ENCODE measurements at places on chromosomes 5 and 9.

DNA sequence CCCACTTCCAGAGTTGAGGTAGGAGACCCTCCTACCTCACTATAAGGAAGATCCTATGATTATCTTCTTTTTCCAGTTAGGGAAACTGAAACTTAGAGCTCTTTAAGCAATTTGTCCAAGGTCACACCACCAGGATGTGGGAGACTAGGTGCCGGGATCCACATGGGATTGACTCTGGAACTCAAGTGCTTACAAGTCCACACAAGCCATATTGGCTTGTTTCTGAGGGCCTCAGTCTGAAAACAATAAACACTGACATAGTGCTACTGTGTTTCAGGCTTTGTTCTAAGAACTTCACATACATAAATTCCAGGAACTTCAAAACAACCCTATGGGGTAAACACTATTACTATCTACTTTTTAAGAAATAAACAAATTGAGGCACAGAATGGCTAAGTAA is 481.3 kb downstream of the ZSWIM6 start:
- DNase-seq = no peak

DNA sequence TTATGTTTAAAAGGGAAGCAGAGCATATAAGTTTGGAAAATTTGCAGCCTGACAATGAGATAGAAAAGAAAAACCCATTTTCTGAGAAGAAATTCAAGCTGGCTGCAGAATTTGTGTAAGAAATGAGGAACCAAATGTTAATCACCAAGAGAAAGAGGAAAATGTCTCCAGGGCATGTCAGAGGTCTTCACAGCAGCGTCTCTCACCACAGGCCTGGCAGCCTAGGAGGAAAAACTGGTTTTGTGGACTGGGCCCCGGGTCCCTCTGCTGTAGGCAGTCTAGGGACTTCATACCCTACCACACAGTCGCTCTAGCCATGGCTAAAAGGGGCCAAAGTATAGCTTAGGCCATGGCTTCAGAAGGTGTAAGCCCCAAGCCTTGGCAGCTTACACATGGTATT is 32.1 kb upstream of the HSD17B4 start:
- DNase-seq = no peak

DNA sequence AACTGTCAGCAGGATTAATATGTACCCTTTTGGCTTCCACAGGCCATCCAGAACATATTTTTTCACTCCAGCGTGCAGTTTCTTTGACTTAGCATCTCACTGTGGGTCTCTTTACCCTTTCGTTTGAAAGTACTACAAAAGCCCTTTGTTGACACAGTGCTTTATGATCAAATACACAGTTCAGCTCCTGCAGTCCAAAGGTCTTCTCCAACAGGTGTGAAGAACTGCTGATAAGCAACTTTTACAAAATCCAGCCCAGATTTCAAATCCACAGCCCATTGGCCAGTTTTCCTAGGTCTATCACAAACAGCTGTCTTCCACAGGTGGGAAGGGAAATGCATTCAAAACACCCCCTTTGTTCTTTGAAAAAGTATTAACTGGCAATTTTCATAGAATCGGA is 54.8 kb downstream of the MYO10 start:
- DNase-seq = no peak

GRCh38 chr5:122967625-122968024 is 68.9 kb downstream of the PPIC start:
- DNase-seq = no peak

DNA sequence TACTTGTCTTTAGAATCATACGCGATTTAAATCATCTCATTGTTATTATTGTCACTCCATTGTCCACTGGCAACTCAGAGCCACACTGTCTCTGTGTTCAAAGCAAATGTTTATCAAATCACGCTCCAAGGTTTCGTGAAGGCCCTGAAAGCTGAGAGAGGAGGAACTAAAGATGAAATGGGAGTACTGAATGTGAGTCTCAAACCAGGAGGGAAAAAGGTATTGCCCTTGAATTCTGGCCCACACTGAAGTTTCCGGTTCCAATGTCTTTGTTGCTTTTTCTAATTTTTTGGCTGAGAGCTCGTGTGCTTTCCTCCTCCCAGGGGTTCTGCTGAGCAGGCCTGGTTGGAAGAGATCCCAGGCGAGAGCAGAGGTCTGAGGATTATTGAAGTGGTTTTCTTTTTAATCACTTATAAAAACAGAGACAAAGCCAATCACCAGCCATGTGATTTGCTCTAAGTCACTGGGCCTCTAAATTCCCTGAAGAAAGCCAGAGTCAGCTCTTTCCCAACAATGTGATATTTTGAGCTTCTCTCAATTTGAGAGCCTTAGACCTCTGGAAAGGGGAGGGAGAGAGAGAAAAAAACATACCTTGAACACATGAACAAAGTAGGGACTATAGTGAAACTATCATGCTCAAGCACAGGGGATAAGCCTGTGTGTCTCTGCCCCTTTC is 420.8 kb upstream of the GRAMD2B start:
- DNase-seq = peak; percentile 74

GRCh38 chr5:106720367-106720766 is 950.4 kb downstream of the EFNA5 start:
- DNase-seq = no peak

GRCh38 chr5:41834506-41834905 is 35.7 kb downstream of the OXCT1 start:
- DNase-seq = no peak

DNA sequence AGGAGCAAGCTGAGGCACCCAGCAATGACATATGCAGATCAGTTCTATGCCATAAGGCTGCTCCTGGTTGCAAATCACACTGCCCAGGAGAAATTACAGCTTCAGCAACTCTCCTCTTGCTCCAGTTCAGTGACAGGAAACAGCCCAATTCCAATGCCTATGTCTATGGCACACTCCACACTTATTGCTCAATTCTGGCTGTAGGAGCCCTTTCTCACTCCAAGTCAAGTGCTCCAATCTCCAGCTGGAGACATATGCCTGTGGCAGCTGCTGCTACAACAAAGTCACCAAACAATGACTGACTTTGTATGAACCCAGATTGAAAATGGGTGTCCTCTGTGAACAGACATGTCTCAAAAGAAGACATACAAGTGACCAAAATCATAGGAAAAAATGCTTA is 31.8 kb upstream of the PLCXD3 start:
- DNase-seq = no peak

- no peak for DNase-seq
Observed at GRCh38 chr5:72234868-72235267, 85.2 kb downstream of the MRPS27 start.

DNA sequence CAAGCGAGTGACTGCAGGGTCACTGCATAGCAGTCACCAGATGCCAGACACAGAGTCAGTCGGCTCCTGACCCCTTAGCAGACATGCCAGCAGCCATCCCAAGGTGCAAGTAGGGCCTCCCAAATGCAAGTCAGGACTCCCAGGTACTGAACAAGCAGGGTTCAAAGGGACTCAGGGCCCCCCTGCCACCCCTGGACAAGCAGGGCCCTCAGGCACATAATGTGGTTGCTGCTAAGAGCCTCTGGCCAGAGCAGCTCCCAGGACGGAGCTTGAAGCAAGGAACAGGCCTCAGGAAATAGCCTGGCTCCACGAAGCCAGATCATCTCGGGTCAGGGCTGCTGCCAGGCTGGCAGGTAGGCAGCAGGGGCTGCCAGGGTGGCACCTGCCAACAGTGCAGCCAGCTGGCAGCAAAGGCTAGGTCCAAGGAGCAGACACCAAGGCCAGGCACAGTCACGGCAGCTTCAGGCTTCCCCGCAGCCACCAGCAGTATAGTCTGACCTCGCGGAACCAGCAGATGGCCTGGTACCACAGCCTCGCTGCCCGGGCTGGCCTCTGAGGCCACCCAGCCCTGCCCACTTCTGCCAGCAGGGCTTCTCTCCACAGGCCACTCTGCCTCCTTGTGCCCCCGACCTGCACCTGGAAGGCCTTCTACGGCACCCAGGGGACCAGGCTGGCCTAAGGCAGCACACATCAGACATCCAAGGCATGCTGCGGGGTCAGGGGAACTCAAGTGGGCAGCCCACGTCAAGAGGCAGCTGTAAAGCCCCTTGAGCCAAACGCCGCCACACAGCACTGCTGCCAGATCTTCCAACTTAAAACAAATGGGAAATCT is 7.4 kb downstream of the EEIG1 start:
- DNase-seq = no peak

DNA sequence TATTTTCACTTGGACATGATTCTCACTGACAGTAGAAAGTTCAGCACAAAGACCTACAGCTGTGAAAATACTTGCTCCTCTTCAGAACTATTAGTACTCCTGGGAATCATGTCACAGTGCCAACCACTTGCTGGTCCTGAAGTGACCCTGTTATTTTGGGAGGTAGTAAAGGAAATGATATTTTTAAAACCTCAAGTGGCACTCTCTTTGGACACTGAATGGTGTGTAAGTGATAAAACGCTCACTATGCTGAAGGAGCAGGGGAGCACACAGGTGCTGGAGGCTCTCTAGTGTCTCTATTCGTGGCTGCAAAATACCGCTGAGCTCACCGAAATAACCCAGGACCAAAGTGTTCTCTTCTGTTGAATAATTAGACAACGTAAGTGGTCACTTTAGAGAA is 76.9 kb upstream of the SPATA31D4 start:
- no peak for DNase-seq

DNA sequence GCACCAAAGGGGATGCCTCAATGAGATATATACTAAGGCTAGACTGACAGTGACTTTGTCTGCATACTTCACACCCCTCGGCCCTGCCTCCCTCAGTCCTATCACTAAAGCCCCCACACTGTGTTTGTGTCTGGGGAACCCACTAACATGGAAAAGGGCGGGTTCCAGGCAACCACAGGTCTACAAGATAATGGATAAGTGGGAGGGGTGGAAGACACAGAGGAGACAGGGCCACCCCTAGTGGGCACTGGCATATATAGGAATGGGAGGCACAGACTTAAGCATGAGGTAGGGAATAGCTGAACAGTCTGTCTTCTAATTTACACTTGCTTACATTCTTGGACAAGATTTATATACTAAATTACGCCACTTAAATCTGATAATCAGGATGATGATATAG is 74.0 kb downstream of the SLIT3 start:
- no peak for DNase-seq

Data from non-pigmented ciliary epithelial cell (primary cell).